Stimulated activated CD4-positive, alpha-beta T cell treated with anti-CD3 and anti-CD28 coated beads, Interleukin-15, amount 100 ng/mL, for 1 hour (primary cell): ENCODE measurements at places on chromosomes 4 and X.

GRCh38 chrX:120727911-120728310 is 98.1 kb upstream of the C1GALT1C1 start:
- DNase-seq = no peak

DNA sequence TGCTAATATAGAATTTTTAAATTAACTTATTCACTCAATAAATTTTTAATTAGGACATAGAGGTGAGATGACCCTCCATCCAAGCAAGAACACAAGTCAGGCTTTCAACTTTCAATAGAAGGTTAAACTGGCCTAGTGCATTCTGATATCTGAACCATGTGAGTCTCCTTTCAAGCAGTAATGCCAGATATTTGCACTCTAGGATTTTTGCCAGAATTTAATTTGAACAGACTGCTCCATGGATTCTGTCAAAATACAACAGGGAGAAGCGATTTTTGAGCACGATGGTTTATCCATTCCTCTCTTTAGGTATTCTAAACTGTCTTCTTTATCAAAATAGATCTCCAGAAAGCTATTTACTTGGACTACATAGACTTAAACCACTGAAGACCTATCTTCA is 72.0 kb upstream of the DCLK2 start:
- no peak for DNase-seq

DNA sequence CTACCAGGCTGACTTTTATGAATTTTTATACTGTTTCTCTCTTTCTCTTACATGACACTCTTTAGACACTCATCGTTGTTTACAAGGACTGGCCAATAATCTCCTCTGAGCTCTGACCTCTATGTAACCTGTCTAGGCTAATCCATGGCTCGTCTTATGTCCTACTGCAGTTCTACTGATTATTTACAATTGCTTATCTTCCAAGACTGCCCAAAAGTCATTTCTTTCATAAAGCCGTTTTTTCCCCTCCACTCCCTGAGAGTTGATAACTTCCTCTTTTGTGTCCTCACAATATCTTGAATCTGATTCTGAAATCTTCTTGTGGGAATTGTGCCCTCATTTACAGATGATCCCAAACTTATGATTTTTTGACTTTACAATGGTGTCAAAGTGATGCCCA is 18.3 kb upstream of the SNCA start:
- no peak for DNase-seq

DNA sequence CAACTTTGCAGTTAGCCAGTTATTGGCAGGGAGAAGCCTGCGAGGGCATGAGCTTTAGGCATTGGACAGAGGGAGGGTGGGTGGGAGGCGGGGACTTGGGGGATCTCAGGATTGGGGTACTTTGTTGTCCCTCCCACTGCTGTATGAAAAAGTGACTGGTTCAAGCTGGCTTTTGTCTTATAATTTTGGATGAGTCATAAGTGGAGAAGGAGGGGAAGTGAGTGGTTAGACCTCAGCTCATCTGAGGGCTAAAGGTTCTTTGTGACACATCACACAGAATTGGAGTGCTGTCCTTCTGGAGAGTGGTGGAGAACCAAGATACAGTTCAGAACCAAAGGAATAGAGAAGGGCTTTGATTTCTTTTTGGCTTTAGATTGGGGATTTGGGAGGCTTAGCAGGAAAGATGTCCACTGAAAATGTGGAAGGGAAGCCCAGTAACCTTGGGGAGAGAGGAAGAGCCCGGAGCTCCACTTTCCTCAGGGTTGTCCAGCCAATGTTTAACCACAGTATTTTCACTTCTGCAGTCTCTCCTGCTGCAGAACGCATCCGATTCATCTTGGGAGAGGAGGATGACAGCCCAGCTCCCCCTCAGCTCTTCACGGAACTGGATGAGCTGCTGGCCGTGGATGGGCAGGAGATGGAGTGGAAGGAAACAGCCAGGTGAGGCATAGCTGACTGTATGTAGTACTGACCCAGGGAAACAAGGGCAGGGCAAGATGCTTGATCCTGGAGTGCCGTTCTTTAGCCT is at the start of gene SLC4A4:
SLC4A4 (plus strand) TSS at position 175 of the 748 bp plus-strand sequence.
- no peak for DNase-seq

GRCh38 chr4:165476214-165477098 is 97.6 kb downstream of the CPE start:
- DNase-seq = no peak

- DNase-seq = no peak
These were observed 107.2 kb downstream of the TAB3 start for GRCh38 chrX:30781711-30782444.
